ENCODE measurements at places on chromosomes 4 and X.

DNA sequence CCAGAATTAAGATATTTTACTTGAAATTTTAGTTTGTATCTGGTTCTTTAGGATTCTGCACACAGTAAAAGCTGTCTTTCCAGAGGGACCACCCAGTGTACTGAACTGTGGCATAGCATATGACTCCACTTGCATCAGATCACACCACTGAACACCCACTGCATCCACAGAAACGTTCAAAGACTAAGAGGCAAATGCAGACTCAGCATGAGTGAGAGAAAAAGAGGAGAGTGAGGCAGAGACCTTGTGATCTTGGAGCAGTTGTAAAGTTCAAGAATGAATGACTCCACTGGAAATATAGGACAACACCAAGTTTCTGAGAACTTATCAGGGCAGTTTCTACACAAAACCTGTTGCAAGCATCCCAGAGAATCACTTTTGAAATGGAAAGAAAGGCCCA lies 20.8 kb downstream of the PRDM5 start:
- DNase-seq, result no peak

- DNase-seq, result no peak
Measured at GRCh38 chr4:169723207-169723965, 34.4 kb downstream of the HPF1 start.

GRCh38 chr4:83009529-83009928 lies 1.1 kb downstream of the LIN54 start:
- DNase-seq, result no peak

DNA sequence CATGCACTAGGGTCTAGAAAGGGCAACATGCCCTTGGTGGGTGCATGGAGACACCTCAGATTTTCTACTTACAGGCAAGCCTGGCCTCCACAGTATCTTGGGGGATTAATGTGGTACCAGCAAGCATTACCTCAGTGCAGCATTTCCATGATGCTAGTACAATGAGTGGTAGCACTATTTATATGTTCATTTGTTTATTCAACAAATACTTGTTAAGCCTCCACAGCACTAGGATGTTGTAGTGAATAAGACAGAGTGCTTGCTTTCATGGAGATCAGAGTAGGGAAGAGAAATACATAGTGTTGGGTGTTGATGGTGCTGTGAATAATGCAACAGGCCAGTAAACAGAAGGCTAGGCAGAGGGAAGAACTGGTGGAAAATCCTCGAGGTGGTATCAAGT lies 133.4 kb downstream of the KLHL8 start:
- DNase-seq, result no peak

- peak; percentile 60 for DNase-seq
Measured at GRCh38 chr4:98663226-98664006, 5.0 kb upstream of the TSPAN5 start.

GRCh38 chr4:119897260-119897659 lies 169.4 kb downstream of the MAD2L1 start:
- DNase-seq, result no peak

- no peak for DNase-seq
Measured at GRCh38 chr4:173746424-173746823, 216.4 kb upstream of the HAND2 start.

GRCh38 chr4:147862043-147862692 lies 130.3 kb downstream of the ARHGAP10 start:
- no peak for DNase-seq

- no peak for DNase-seq
Measured at GRCh38 chr4:94497690-94498089, 45.9 kb downstream of the PDLIM5 start.

DNA sequence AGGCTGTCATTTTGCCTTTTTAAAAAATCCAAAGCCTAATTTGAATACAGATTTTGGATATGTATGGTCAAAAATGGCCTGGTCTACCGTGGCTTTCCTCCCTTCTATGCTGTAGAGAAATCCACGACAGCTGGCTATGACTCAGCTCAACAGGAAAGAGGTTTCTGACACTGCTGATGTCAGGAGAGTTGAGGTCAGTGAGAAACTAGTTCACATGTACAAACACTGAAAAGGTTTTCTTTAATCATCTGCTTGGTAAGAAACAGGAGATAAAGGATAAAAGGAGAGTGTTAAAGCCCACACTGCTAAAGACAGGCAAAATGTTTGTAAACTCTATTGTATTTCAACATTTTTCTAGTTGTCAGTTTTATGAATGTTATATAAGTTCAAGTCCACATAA lies 113.9 kb downstream of the NYX start:
- peak; percentile 43 for DNase-seq

DNA sequence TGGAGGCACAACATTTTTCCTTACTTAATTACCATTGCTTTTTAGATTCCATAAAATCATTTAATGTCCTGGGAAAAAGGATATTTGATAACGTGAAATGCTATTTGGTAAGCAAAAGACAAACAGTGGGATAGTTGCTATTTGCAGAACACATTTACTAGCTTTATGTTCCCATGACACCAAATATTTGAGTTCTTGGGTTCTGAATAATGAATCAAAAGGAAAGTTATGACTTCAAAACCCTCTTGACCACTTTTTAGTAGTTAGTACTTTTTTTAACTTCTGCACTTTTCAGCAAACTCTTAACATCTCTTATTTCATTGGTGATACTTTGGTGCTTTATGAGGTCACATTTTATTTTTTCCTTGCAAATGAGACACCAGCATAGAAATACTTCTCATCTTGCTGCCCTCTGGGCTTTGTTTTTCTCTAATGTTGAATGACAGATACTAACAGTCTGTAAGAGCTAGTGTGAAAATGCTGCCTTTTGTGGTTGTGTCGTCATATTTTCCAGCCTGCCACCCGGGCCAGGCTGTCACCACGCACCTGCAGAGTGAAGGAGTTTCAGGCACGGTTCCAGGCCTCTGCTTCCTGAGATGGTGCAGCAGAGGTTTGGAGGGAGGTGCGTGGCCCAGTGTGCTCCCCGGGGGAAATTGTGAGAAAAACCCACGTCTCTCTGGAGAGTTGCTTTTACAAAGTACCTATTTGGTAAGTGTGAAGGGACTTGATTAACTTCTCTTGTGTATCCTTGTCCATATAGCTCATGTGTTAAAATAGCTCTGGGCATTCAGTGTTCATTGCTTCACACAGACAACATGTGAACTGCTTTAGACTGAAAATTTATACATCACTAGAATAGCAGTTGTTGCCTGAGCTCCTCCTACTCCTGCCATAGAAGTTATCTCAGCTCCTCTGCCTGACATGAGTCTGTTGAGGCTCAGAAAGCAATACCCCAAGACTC lies 34.7 kb downstream of the MSL3 start:
- DNase-seq, result peak; percentile 55

DNA sequence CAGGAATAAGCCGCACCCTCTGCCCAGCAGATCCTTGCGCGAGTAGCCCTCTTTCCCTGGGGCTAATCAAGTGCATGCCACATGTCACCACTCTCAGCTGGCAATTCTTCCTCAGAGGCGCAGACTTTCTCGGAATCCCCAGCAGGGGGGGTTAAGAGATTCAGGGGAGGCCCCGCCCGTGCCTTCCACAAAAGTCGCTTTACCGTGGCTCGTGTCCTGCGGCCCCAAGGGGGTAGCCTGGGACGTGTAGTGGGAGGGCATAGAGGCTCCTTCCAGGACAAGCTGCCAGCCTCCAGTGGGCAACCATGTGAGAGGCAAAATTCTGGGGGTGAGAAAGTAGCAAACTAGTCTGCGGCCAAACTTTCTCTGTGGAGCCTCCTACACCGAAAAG lies 652 bp downstream of the SRPX start:
- DNase-seq, result no peak

- no peak for DNase-seq
Measured at GRCh38 chr4:105126311-105127169, 20.1 kb upstream of the TET2 start.

DNA sequence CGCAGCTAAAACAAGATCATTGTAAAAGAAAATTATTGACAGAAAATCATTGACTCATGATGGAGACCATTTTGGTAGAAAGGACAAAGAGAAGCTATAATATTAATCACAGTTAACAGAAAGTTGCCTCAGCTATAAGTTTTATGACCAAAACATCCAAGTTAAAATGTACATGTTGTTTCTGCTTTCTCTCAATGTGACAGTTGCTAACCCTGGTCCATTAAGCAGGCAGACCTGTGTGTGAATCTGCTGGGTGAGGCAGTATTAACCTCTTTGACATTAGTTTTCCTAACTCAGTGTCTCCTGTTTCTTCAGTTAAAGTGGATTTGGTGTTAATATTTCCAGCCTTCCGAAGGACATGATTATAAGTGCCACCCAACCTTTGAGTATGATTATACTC lies 94.8 kb upstream of the DCLK2 start:
- DNase-seq, result no peak

GRCh38 chrX:26649534-26649933 lies 433.6 kb downstream of the MAGEB5 start:
- DNase-seq, result no peak

DNA sequence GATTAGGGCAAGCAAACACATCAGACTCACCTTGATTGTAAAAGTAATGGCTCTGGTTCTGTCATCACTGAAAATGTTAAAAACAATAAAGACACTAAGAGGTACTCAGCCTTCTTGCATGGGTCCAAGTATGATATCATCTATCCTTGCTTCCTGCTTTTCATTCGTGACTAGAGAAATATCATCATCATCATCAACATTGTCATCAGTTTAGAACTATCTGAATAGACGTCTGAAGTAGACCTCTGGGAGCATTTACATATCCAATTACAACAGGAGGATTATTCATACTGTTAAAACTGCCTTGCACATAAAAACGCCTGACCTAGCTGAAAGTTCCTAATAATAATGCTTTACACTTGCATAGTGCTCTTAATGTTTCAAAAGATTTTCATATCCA lies 9.8 kb upstream of the FRAS1 start:
- DNase-seq, result no peak

- DNase-seq, result no peak
Measured at GRCh38 chrX:127128282-127128681, 308.8 kb downstream of the PRR32 start.

- no peak for DNase-seq
Measured at GRCh38 chrX:30573125-30573524, 4.4 kb downstream of the TASL start.

DNA sequence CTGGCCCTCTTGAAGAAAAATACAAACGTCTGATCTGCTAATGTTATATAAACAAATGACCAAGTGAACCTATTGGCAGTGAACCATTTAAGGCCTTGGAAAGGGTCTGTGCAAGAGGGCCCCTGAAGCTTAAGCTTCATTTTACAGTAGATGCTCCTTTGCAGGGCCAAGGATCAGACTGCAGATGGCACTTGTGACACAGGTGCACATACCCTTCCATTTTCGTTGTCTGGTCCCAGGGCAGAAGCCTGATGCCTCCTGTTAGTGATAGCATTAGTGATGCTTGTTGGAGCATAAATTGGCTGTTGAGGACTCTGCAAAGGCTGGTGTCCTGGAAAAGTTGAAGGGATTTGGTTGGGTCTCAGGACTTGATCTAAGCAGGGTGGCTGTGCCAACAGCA lies 46.5 kb downstream of the ETNPPL start:
- no peak for DNase-seq

- no peak for DNase-seq
Measured at GRCh38 chr4:99947608-99948007, 1.2 kb upstream of the DNAJB14 start.

DNA sequence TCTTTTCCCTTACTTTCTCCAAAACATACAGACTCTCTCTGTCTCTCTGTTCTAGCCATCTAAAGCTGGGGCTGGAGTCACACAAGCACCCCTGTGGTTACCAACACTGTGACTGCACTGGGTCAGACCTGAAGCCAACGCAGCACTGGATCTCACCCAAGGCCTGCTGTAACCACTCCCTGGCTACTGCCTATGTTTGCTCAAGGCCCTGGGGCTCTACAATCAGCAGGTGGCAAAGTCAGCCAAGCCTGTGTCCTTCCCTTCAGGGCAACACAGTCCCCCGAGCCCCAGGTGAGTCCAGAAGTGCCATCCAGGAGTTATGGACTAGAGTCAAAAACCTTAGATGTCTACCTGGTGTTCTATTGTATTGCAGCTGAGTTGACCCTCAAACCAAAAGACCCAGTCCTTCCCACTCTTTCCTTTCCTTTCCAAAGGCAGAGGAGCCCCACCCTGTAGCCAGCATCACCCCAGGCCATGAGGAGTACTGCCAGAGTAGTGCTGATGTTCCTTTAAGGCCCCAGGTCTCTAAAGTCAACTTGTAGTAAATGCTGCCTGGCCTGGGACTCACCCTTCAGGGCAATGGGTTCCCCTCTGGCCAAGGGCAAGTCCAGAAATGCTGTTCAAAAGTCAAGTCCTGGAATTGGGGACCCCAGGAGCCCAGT lies 58.8 kb upstream of the RAP2C start:
- no peak for DNase-seq

DNA sequence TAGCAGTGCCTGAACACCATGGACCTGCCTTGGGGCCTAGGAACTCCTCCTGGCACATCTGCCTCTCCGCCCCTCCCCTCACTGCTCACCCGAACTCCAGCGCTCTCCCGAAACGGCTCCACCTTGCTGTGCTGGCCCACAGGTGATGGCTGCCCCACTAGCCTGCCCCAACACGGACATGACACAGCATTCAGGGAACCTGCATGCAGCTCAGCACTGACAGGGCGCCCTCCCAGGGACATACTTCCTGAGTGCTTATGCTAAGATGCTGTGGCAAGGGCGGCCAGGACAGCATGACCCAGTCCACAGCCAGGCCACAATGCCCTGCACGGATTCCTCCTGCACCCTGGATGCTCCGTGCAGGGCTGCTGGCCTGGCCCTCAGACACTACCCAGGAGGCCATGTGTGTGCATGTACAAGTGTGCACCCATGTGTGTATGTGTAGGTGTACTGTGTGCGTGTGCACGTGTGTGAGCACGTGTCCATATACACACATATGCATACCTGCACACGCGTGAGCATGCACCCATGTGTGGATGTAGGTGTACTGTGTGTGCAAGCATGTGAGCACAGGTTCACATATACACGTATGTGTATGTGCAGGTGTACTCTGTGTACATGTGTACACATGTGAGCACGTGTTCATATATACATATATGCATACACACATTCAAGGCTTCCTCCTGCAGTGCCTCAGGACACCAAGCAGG lies 6.0 kb downstream of the TMEM271 start:
- no peak for DNase-seq

- DNase-seq, result no peak
Measured at GRCh38 chrX:111928456-111928855, 52.5 kb downstream of the TRPC5OS start.

DNA sequence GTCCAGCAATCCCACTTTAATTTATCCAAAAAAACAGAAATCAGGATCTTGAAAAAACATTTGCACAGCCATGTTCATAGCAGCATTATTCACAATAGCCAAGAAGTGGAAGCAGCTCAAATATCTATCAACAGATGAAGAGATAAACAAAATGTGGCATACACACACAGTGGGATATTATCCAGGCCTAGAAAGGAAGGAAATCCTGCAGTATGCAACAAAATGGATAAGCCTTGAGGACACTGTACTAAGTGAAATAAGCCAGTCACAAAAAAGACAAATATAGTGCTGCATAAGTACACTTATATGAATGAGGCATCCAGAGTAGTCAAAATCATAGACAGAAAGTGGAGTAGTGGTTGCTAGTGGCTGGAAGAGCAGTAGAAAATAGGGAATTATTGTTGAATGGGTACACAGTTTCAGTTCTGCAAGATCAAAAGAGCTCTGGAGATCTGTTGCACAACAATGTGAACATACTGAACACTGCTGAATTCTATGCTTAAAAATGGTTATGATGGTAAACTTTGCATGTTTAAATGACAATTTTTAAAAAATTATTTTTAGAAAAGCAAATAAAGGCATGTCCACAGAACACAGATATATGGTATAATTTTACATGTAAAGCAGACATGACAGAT lies 25.6 kb downstream of the CHM start:
- no peak for DNase-seq

- no peak for DNase-seq
Measured at GRCh38 chrX:34778916-34779315, 121.8 kb upstream of the TMEM47 start.

GRCh38 chr4:47830265-47831025 lies 7.4 kb downstream of the CORIN start:
- no peak for DNase-seq
